ENCODE measurements at places on chromosomes 5 and 9.

GRCh38 chr5:175861337-175862130 is 9.8 kb upstream of the CPLX2 start:
- DNase-seq: no peak

GRCh38 chr5:29150840-29151239 is 2042.6 kb upstream of the CDH6 start:
- no peak for DNase-seq

DNA sequence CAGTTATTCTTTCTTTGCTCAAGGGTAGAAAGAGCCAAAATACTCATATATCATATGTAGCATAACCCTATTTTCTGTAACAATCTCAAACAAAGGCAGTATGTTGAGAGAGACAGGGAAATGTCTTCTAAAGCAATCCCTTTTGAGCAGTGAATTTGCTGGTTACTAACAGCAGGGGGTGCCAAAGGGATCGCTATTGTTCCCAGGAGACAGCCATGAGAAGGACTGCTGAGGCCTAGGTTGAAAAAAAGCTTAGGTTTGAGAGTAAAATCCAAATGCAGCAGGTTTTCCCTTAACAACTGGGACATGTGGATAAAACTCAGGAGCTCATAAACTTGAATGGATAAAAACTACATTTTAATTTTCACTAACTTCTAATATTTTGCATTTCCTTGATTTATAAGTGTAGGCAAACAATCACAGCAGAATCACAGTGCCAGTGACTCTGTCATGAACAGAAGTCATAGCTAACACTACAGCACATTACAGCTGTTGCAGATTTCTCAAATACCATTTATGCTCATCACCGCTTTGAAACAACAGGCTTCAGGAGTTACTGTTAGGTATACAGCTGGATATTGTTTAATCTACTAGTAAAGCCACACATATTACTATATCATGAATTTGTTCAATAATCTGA is 148.4 kb downstream of the MAPKAP1 start:
- DNase-seq: peak; percentile 80

- DNase-seq: no peak
These were observed 211.8 kb downstream of the GOLPH3 start for GRCh38 chr5:31962351-31962751.

DNA sequence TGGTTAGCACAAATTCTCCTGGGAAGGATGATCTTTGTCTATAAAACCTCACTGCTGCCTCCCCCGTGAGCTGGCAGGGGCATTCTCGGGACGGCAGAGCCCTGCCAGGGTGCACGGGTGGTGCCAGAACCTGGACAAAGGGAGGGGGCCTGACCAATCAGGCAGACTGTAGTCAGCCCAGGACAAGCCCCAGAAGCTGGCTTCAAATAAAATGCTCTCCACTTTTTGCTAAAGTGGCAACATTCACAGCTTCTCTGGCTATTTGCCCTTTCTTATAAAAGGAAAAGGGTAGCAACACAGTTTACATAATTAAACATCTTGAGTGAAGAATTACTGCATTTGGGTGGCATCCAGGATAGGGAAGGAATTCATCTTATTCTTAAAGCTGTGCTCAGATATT is 14.4 kb downstream of the IL9 start:
- no peak for DNase-seq

GRCh38 chr9:3793363-3793762 is 267.6 kb upstream of the RFX3 start:
- no peak for DNase-seq

DNA sequence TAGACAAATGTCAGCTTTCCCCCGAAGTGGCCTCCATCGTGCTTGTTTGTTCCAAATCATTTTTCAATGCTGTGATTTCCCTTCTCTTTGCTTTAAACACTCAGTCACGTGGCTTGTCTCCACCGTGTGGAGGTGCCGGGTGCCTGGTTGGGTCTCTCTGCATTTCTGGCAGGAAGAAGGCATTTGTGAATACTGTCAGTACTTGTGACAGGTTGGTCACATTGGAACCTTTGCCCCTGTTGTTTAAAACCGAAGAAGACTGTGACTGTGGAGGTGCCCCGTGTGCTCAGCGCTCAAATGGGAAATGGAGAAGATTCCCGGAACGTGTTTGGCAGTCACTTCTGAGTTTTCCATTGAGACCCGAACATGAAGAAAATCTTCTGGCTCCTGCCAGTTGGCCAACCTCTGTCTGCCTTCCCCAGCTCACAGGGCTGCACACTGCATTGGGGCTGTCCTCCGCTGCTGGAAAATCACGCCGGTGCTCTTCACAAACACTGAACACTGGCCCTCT is 74.6 kb downstream of the LMNB1 start:
- no peak for DNase-seq

DNA sequence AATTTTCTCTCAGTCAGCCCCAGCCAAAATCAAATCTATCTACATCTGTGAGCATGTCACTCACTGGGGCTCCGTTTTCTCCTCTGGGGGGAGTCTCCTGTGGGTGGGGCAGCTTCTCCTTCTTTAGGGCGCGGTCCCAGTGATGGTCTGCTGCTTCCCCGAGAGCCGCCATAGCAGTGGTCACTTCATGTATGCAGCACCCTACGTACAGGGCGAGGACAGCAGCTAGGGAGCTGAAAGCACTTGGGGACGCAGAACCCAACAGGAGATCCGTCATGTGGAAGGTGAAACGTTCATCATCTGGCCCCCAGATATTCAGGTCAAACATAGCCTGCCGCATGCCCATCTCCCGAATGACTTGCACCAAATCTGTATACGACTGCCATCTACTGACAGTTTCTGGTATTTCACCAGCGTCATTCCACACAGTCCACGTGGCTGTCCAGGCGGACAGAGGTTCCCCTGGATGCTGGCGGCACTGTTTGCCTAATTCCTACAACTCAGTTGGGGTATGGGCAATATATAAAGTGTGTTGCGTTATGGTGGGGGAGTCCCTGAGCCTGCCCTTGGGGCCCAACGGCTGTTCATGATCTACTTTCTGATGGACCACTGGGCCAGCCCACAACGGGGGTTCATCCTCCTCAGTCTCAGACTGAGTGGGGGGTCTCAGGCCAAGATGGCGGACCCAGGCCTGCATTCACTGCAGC is 795.0 kb downstream of the EFNA5 start:
- peak; percentile 72 for DNase-seq

DNA sequence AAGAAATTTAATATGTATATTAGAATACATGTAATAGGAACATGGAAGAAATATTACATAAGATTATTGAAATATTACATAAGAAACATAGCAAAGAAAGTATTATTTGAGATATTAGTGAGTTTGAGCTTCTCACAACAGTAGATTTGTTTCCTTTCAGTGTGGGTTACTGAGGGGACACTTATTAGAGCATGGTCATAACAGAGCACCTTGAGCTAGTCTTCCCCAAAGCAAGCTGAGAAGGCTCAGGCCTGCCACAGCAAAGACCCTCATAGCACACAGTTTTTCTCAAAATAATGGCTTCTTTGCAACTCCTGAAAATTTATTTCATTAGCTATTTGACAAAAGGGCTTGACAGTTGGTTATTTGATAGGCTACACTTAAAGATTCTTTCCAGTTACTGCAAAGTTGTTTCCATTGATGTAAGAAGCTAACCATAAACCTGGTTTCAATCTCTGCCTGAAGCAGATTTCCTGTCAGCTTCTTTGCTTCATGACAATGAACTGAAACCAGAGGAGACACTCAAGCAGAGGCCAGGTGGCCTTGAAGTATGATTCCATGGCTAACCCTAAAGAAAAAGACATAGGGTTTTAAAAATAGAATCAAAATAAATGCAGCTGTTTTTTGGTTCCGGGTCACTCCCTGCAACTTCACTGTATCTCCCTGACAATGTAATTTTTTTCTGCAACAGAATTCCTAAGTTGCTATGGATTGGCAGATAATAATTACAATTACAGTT is 68.6 kb downstream of the ERMP1 start:
- DNase-seq: no peak

GRCh38 chr5:59169081-59169767 is 586.3 kb downstream of the RAB3C start:
- peak; percentile 27 for DNase-seq

GRCh38 chr9:18314316-18314715 is 159.6 kb upstream of the ADAMTSL1 start:
- no peak for DNase-seq

DNA sequence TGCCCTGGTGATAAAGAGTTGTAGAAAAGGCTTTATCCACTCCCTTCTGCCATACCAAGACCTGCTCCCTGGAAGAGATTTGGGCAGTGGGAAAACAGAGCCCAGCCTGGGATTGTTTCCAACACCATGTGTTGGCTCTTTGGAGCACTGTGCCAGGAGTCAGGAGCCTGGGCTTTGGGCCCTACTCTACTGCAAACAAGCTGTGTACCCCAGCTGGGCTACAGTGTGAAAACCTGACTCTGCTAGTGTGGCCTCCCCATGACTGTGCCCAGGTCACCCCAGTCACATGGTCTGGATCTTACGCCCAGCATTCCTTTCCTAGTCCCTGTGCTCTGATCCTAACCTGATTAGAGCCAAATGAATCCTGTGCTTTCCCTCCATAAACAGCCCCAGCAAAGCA is 39.3 kb upstream of the SHB start:
- no peak for DNase-seq

- DNase-seq: no peak
These were observed 30.8 kb downstream of the ARHGAP26 start for GRCh38 chr5:142800776-142801494.

GRCh38 chr5:81058121-81058520 is 98.0 kb downstream of the RASGRF2 start:
- no peak for DNase-seq

GRCh38 chr9:132769906-132770769 is 99.9 kb downstream of the GTF3C4 start:
- peak; percentile 89 for DNase-seq

- DNase-seq: no peak
These were observed 53.1 kb downstream of the HCN1 start for GRCh38 chr5:45643056-45643455.

DNA sequence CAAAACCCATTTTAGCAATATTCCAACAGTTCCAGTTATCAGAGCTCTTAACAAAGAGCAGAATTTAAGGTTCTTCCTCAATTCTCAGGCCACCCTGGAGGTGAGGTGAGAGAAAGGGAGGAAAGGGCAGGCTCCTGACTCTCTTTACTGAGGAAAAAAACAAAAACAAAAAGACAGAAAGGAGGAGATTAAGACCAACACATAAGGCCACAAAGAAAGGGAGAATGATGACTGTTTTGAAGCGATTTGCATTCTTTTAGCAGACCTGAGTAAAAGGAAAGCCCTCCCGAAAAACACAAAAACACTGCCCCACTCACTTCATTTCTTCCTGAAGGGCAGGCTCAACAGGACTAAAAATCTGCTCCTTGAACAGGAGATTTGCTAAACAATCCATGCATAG is 300.5 kb downstream of the ARL15 start:
- no peak for DNase-seq

DNA sequence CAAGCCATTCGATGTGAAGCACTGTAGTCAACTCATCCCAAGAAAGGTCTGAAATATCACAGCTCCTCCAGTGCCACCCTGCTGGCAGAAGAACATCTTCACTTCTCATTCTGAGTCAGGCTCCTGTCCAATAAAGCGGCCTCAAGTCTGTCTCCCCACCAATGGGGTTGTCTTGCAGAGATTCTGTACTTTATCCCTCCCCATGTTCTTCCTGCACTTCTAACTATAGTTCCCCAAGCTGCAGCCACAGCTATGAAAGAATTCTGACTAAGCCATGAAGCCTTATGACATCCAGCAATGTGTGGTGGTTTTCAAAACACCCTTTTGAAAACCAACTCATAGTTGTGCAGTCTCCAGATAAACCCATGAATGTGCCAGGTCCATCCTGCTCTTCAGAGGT is 6.8 kb downstream of the MACROH2A1 start:
- DNase-seq: peak; percentile 77

DNA sequence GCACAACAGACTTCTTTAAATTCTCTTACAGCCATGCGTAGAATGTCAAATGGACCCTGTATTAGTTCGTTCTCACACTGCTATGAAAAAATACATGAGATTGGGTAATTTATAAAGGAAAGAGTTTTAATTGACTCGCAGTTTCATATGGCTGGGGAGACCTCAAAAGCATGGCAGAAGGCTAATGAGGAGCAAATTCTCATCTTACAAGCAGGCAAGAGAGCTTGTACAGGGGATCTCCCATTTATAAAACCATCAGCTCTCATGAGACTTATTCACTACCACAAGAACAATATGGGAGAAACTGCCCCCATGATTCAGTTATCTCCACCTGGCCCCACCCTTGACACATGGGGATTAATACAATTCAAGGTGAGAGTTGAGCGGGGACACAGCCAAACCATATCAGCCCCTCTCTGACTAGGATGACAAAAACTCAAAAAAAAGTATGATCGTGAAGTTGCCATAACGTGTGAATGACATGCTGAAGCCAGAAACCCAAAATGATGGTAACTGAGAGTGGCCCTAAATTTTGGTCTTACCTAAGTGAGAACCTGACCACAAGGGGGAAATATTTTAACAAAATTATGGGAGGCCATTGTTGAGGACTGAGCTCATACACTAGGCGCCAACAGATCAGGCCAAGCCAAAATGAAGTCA is 17.5 kb upstream of the TEX10 start:
- DNase-seq: no peak

- no peak for DNase-seq
These were observed 32.2 kb upstream of the BRD3 start for GRCh38 chr9:134100040-134100439.

- no peak for DNase-seq
These were observed 4.2 kb upstream of the SEMA4D start for GRCh38 chr9:89502038-89502601.

DNA sequence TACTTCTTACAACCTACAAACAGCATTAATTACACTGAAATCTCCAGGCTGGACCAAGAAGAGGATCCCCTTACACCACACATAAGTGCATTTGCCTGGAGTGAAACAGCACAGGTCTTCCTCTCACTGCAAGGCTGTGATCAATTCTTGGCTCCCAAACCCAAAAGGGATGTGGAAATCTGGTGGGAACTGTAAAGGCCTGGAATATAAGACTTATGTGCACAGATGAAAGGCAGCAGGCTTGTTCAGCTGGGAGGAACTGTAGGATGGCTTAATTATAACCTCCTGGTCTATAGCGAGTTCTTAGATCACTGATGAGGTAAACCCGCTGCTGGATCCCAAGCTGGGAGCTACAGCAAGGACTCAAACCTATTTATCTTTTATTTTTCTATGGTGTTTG is 182.9 kb upstream of the TNC start:
- no peak for DNase-seq

Measured in AG20443 (cell line).